ENCODE measurements at places on chromosomes 1 and 21. TPM values are rescaled to one million over a fixed set of nuclear protein-coding genes. Genes with fewer than 3 reads are reported as not detected.

CRYAA gene
- total RNA-seq = not detected

UROD gene
- 44.8 TPM for total RNA-seq

PDZK1 gene
- total RNA-seq = 90.2 TPM

AVPR1B gene
- not detected for total RNA-seq

TLCD4 gene
- 14.1 TPM for total RNA-seq

GABPB2 gene
- total RNA-seq = 2.0 TPM

CRP gene
- total RNA-seq = not detected

PCBP3 gene
- total RNA-seq = 0.75 TPM

RASSF5 gene
- 1.3 TPM for total RNA-seq

LMX1A gene
- total RNA-seq = not detected

ANKRD45 gene
- total RNA-seq = not detected

UTP11 gene
- total RNA-seq = 33.2 TPM

FCRL2 gene
- total RNA-seq = not detected

FMN2 gene
- not detected for total RNA-seq

GJA5 gene
- total RNA-seq = 0.75 TPM

ADGRL4 gene
- not detected for total RNA-seq

CHIA gene
- not detected for total RNA-seq

VCAM1 gene
- total RNA-seq = not detected

NGF gene
- total RNA-seq = not detected

ADAM30 gene
- total RNA-seq = not detected

OLFM3 gene
- not detected for total RNA-seq

CLCA2 gene
- total RNA-seq = not detected

GRIK1 gene
- not detected for total RNA-seq

HAX1 gene
- 135 TPM for total RNA-seq

OR2T11 gene
- total RNA-seq = not detected

OVAAL gene
- not detected for total RNA-seq

IL10 gene
- total RNA-seq = not detected

INAVA gene
- total RNA-seq = 123 TPM

THEMIS2 gene
- 0.51 TPM for total RNA-seq

SPRR1B gene
- total RNA-seq = not detected

OR2L8 gene
- total RNA-seq = not detected

CCDC185 gene
- total RNA-seq = not detected
